GOT3 (cell line): ENCODE measurements at places on chromosomes 7 and 10.

GRCh38 chr7:43726466-43726865 is 2.9 kb downstream of the COA1 start:
- DNase-seq, result no peak

DNA sequence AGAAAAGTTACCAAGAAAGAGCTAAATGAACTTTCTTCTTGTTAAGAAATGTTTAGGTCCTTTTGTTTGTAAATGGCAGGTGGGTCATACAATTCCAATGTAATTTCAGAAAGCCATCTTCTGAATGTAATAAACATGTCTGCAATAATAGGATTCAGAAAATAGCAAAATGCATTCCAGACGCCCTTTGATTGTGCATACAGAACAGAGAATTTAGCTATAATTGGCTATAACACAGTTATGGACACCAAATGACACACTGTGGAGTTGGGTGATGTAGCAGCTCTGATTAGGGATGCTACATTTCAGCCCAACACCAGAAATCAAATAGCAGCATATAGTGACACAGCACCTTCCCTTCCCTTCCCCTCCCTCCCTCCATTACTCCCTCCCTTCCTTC is 240.8 kb downstream of the SNX10 start:
- no peak for DNase-seq

- no peak for DNase-seq
Measured at GRCh38 chr7:83861-84632, 108.3 kb upstream of the FAM20C start.

DNA sequence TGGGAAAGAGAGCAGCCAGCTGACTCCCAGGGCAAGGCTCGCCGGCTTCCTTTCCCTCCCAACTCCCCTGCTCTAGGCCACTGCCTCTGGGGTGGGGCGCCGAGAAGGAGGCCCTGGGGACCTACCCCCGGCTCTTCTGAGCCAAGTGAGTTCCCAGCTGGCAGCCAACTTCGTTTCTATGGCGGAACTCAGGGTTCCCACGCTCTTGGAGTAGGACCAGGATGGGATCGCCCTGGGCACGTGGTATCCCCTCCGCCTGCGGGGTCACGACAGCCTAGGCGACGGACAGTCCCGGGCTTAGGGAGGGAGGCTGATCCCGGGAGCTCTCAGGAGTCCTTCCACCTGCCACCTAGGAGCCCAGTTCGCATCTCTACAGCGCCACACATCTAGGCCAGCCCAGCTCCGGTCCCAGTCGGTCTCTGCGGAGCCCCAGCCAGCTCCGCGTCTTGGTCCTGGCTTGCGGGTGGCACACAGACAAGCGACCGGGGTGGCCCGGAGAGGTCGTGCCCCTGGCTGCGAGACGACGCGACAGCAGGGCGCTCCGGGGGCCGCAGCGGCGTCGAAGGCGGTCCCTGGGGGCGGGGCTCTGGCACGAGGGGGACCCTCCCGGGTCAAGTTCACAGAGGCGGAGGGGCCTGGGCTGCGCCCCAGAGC is 20.5 kb upstream of the GATA3 start:
- no peak for DNase-seq

- no peak for DNase-seq
Measured at GRCh38 chr10:75347186-75347585, 54.4 kb downstream of the ZNF503 start.

- no peak for DNase-seq
Measured at GRCh38 chr10:7523656-7524055, 112.8 kb upstream of the SFMBT2 start.

DNA sequence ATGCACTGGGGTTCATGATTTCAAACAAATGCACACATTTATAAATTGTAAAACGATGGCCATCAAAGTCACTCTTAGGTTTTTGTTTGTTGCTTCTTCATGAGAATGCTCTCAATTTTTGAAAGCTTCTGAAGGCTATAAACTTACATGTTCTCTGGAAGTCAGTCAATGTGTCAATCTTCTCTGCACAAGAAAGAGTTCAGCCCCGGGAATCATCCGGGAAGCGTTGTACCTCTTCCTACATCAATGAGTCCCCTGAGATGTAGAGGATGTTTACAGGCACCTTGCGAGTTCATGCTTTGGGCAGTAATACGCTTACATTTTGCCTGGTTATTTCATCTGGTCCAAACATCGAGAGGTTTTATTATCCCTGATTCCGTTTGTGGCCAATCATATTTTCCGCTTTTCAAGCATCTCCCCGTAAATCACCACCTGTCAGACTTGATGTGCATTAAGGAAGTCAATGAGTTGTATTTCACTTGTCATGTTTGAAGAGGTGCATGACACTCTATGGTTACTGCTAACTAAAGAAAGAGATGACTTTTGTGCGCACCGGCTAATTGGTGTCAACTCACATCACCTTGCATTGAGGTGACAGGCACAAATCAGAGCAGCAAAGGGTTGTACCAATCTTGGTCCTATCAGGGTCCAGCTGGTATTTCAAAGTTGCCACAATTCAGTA is 750.7 kb downstream of the SORCS3 start:
- no peak for DNase-seq

GRCh38 chr7:112556633-112557032 is 75.8 kb downstream of the LSMEM1 start:
- no peak for DNase-seq

DNA sequence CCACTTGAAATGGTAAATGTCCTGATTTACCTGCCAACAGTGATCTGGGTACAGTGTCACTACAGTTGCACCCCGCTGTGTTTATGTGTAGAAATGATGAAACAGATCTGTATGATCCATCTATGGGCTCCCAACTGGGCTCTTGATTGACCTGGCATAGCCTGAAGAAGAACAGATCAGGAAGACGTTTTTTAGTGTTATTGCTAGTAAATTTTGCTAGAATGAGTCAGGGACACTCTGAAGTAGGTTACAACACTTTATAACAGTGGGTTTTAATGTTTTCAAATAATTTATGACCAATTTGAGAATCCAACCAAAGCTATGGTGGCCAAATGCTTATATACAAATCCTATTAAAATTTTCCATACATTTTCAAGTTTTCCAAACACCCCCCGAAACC is 110.3 kb downstream of the DKK1 start:
- no peak for DNase-seq

DNA sequence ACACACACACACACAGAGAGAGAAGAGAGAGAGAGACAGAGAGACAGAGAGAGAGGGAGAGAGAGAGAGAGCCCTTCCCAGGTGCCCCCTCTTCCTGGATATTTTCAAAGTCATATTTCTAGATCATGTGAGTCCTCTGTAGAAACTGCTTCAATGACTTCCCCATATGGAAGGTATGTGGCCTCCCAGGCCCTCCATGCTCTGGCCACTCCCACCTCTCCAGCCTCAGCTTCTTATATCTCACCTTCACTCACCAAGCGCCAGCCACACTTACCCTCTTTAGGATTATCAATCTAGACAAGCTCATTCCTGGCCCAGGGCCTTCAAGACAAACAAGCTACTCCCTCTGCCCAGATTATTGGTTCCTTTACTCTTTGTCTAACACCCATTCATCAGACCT is 259.7 kb downstream of the MTERF1 start:
- DNase-seq, result no peak

DNA sequence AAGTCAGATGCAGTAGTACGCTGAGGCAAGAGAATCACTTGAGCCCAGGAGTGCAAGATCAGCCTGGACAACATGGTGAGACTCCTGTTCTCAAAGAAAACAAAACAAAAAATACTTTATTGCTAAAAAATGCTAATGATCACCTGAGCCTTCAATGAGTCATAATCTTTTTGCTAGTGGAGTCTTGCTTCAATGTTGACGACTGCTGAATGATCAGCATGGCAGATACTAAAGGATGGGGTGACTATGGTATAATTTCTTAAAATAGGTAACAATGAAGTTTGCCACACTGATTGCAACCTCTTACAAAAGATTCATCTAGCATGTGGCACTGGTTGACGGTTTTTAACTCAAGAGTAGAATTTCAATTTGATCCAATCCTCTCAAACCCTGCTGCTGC is 22.3 kb downstream of the NANOS1 start:
- DNase-seq, result no peak

DNA sequence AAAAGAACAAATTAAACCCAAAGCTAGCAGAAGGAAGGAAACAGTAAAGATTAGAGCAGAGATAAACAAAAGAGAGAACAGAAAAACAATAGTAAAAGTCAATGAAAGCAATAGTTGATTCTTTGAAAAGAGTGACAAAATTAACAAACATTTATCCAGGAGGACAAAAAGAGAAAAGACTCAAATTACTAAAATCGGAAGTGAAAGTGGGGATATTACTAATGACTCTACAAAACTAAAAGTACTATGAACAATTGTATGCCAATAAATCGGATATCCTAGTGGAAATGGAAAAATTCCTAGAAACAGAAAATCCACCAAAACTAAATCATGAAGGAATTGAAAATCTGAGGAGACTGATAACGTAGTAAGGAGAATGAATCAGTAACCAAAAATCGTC is 96.3 kb downstream of the SNX13 start:
- DNase-seq, result no peak

DNA sequence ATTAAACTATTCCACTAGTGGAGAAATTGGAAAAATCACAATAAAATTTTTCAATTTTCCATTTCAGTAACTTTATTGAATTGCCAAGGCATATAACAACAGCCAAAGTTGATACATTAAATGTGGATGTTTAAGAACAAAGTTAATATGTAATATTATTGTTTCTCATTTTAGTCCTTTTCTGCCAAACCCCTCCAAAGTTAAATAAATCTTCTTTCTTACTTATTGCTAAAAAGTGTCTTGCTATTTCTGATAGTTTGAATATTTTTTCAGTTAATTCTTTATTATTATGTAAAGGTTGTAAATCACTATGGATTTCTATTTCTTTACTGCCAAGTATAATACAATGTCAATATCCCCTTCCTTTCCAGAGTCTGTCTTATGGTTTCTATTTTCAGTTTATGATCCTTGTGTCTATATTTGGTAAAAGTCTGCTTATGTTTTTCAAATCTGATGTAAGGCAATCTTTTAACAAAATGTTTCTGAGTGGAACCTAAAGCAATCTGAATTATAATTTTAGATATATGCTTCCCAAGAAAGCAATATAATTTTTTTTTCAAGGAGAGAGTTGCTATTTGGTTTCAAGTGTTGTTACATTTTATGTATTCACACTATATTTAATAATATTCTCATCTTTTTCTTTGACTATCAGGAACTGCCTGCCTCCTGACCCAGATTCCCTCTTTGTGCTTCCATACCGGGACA is 80.3 kb upstream of the RHOBTB1 start:
- DNase-seq, result no peak

DNA sequence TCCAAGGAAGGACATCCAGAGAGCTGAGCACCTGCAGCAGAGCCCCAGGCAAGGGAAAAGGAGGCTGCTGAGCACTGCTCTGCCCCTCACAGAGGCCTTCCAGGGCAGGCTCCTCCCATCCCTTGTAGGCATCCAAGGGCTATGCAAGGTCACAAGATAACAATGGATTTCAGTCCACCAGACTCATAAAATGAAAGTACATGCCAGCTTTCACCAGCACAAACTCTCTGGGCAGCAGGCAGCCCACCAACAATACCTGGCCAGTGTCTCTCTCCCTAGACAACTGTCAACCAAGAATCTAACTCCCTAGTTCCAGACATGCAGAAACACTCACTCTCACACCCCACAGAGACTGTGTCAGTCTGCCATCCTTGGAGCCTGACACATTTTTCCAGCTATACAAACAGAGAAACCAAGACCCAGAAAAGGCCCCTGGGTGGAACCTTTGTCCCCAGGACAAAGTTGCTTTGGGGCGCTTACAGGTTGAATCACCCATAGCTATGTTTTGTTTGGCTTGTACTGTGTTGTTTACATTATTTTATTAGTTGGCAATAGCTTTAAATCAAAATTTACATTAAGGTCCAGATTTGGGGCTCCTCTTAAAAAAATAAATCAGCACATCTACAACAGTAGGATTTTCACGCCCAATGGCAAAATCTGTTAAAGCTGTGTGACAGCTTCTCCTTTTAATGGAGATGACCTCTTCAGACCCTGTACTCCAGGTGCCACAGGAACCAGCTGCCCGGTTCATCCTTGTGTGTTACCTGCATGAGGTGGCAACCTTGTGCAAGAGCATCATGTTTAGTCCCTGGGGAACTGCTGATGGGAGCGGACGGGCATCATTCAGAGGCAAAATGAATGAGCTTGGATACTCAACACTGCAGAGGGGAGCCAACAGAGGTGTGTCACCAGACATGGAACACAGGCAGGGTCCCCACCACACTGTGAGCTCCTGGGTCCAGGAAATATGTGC is 5.2 kb downstream of the GRID1 start:
- no peak for DNase-seq

DNA sequence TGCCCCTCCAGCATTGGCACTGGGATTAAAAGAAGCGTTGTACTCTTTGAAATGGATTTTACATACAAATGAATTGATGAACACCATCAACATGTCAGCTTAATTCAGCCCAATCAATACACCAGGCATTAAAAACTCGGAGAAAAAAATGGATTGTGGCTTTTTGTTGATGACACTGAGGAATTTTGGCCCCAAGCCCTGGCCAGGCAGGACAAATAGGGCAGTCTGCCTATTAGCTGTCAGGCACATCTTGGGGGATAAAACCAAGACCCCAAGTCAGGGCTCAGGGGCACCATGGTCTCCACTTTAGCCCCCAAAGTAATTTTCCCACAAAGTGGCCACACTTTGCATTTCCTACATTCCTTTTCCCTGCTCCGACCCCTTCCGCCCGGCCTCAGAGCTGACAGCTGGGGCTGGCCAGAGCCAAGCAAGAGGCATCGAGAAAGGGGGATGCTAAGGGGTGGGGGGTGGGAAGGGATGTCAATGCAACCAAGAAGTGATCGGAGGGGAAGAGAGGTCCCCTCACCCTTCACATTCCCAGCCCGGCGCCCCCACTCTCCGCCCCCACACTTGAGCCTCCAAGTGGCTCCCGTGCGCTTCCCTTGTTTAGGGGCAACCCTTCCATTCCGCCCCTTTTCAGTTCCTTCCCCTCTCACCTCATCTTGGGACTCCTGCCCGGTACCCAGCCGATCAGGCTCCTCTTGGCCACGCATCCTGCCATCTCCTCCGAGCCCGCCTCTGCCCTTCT is 711 bp downstream of the HIP1 start:
- no peak for DNase-seq

DNA sequence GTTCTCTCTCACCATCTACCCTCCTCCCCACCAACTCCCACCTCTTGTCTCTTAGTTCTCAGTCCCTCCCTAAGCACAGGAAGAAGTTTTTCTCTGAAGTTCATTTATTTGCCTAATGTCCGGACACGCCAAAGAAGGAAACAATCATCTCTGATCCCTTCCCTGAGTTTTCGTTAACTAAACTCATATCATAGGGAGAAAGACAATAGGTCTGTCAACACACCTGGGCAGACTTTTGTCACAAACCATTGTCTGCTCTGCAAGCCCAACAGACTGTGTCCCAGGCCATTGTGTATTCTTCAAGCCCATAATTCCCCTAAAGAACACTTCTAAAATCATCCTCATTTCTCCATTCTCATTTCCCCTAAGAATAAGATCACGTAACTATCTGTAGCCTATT is 691.0 kb upstream of the MBL2 start:
- DNase-seq, result no peak

DNA sequence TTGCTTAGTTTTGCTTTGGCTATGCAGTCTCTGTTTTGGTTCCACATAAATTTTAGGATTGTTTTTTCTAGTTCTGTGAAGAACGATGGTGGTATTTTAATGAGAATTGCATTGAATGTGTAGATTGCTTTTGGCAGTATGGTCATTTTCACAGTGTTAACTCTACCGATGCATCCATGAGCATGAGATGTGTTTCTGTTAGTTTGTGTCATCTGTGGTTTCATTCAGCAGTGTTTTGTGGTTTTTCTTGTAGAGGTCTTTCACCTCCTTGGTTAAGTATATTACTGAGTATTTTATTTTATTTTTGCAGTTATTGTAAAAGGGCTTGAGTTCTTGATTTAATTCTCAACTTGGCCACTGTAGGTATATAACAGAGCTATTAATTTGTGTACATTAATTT is 78.2 kb upstream of the ZNF92 start:
- DNase-seq, result no peak
